ENCODE measurements at places on chromosomes 4 and X.

DNA sequence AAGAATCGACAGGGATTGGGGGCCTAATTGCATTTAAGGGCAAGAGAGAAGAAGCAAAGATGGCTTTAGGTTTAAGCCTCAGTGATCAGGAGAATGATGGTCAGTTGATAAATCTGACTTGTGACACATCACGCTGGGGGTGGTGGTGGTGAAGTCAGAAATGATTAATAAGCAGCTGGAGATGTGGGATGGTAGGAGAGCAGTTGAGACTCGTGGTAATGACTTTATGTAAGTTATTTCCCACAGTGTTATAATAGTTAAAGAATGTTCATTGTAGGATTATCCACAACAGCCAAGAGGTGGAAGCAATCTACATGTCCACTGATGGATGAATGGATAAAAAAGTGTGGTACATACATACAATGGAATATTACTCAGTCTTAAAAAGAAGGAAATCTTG, 178.9 kb upstream of the GPC4 start:
- DNase-seq: no peak

- no peak for DNase-seq
Observed at GRCh38 chr4:185265942-185266341, 56.5 kb downstream of the SNX25 start.

DNA sequence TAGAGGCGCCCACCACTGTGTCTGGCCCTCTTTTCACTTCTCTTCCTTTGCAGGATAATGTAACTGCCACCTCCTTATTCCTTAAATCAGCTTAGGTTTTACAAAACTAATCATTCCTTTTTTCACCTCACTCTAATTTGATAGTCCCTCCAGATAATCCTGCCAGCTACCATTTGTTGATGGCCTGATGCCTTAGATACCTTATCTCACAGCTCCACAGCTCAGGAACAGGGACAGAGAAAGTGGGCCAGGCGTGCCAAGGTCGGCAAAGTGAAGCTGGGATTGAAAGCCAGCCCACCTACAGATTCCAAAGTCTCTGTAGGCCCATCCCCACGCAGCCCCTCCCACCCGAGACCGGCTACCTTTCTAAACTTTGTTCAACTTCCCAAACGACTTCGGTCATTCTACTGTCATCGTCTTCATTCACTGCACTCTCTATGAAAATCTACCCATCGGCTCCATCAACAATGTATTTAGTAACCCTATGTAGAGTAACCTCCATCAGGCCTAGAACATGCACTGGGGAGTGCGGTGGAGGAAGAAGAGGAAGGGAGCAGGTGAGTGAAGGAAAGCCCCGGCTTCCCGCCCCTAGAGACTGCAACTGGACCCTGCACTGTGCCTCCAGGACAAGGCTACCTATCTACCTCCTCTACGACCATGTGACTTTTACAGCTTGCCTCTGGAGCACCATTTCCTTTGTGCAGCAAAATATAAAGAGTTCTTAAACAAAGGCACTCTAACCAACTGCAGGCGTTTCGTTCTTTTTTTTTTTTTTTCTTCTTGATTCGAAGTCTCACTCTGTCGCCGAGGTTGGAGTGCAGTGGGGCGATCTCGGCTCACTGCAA, 1.5 kb downstream of the CASP6 start:
- DNase-seq: no peak

GRCh38 chr4:154473497-154473896, 18.1 kb downstream of the DCHS2 start:
- no peak for DNase-seq

GRCh38 chr4:151035911-151036310, 20.8 kb upstream of the LRBA start:
- no peak for DNase-seq

DNA sequence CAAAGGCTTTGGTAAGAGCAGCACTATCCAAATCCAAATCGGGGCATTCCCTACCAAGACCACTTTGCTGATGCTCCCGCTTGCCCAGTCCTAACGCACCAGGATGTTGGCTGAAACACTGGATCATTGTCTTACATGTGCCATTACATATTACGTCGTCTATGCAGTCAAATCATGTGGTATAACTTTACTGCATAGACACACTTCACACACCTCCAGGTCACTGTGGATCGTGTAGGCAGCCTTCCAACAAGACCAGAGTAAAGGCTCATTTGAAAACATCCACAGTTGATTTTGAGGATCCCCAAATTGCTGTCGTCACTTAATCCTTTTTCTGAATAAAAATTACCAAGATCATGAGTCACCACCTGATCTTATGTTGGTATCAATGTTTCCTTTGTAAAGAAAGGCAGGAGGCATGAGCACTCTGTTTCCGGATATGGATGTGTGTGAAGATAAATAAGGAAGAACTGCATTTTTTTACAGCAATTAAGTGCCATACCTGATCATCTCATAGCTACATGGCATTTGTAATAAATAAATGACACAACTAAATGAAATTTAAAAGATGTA, 18.5 kb downstream of the TENM3 start:
- no peak for DNase-seq

GRCh38 chr4:3011456-3012220, 48.3 kb downstream of the GRK4 start:
- DNase-seq: no peak

DNA sequence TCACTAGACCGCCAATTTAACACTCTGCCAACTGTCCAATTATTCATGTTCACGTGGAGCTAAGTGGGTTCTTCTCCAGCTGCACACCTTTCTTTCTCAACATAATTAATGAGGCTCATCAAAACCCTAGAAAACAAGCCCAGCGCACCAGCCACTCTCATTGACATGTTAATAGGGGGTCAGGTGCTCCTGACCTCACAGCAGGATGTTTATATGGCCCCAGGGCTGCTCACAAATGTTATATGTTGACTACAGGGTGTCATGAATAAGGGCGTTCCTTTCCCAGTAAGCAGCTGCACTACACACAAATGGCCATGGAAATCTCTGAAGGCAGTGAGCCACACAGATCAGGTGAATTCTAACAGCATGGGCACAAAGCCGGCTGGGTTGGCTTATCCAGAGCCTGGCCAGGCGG, 209.8 kb downstream of the MGST2 start:
- no peak for DNase-seq

DNA sequence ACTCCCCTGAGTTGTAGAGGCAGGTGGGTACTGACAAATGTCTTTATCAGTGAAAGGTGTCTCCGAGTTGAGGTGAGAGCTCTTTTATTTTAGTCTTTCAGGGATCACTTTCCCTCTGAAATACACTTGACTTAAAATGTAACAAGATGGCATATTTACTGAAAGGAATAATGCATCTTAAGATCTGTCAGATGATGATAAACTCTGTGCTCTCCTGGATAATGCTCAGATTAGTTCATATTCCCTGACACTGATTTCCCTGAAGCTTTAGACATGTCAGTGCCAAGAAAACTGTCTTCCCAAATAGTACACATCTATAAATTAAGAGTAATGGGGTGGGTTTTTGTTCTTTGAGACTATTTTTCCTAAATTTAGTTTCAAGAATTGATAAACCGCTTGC, 75.5 kb downstream of the ALG13 start:
- DNase-seq: no peak

DNA sequence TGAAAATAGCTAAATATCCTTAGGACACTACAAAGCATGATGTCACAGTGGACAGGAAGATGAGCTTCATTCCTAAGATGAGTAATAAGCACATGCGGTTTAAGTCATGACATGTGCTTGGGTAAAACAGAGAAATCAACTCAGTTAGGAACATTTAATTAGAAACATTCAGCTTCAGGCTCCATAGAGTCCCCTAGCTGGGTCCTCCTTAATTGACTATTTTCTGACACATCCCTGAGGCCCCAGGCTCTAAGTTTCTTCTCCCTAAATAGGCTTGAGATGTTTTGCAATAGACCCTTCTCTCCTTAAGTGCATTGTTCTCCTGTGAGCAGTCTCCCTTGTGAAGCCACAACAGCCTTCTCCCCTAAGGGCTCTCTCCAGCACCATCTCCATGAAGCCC, 70.4 kb upstream of the ANXA3 start:
- DNase-seq: no peak

DNA sequence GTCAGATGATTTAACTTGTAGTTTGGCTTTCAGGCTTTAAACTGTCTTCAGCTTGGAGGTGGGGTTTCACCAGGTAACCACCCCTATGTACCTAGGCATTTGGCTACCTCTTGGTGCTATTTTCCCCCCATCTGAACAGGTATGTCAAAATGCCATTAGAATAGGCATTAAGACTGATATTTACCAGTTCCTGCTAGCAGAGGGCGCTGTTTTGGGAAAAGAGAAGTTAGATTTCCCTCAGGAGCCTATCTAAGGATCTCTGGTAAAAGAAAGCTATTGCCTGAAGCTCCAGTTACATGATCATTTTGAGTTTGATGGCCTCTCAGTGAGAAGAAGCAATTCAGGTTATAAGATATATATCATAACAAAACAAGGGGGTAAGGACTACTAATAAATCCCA, 879.1 kb downstream of the SH3BGRL start:
- DNase-seq: no peak

DNA sequence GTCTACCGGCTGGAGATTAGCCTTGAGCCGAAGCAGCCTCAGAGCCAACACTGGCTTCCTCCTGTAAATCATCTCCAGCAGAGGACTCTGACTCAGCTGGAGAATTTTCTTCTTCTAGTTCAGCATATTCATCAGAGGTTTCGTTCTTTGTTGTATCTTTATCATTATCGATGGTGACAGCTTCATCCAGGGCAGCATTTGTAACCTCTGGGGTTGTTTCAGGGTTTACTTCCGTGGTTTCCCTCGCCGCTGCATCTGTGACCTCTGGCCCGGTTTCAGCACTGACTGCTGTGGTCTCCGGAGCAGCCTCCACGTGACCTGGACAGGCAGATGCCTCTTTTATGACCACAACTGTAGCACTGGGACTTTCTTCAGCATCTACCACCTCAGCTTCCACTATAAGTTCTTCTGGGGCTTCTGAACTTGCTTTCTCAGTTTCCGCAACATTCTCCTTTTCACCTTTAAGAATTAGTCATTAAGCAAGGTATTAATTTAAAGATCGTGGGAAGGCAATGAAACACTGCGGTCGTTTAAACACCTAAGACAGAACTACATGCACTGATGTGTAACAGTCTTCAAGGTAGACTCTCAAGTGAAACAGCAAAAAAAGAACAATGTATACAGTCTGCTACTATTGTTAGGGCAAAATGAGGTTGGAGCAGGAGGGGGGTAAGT, 13.3 kb downstream of the MGARP start:
- peak; percentile 70 for DNase-seq

DNA sequence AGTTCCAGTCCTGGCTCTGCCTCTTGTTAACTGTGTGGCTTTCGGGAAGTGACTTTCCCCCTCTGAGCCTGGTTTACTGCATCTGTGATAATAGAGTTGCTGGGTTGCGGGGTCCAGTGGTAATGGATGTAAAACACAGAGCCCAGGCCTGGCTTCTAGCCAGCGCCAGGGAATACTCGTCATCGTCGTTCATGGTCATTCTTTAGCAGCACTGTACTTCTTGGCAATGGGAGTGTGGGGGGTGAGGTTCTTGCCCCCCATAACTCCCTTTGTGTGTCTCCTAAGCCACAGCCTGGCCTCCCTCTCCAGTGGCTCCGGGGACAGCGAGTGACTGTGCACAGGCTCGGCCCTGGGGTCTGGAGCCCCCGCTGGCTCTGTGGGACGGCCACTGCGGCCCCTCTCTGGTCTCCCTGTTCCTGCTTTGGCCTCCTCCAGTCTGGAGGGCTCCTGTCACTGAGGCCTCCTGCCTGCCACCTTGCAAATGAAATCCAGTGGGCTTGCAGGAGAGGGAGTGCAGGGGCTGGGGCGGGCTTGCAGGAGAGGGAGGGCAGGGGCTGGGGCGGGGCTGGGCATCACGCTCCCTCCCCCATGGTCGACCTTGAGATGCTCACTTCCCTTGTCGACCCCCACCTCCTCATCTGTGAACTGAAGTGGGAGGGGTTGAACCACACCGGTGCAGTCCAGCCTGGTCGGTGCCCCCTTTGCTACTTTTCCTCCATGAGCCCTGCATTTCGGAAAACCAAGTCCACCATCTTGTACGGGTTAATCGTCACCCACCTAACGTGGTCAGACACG, 13.2 kb downstream of the PSAPL1 start:
- no peak for DNase-seq

DNA sequence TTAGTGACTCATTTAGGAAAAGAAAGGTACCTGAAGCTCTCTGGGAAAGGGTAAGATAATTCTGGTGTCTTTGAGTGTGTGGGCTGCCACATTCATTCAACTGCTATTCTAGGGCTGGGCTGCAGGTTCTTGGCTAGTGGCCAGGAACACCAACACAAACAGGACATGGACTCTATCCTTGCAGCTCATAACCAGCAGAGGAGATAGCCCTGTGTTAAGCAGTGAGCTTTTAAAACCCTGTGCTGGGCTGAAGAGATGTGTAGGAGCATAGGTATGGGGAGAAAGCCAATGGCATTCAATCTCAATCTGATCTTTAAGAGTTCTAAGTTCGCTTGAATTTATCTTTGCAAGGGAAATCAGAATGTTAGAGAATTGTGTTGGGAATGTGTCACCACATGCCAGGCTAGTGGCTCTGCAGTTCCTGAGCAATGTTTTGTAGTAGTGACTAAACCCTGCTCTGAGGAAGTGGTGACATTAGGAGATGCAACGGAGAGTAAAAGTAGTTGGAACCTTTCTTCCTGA, 39.2 kb downstream of the SGMS2 start:
- DNase-seq: peak; percentile 3

- no peak for DNase-seq
Observed at GRCh38 chr4:1105067-1105466, 8.3 kb downstream of the RNF212 start.

- no peak for DNase-seq
Observed at GRCh38 chr4:9904976-9905587, 116.2 kb downstream of the SLC2A9 start.

DNA sequence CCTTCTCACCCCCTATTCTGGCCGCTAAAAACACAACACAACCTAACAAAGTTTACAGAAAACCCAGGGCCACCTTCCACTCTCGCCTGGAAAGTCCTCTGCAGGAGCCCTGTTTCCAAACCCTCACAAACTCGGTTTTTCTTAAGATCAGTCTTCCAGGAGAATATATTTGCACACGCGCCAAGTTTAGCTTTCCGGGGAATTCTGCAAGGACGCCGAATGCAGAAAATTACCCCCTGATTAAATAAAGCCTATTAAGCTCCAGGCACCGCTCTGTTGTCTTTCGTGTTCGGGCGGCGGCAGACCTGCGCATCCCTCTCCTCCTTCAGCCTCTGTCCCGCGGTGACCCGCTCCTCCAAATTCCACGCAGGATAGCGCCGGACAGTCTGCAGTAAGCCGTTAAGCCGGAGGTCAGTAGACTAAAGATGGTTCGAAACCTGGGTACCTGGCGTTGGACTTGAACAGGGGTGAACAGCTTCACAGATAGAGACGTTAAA, 5.0 kb downstream of the MSX1 start:
- DNase-seq: no peak

DNA sequence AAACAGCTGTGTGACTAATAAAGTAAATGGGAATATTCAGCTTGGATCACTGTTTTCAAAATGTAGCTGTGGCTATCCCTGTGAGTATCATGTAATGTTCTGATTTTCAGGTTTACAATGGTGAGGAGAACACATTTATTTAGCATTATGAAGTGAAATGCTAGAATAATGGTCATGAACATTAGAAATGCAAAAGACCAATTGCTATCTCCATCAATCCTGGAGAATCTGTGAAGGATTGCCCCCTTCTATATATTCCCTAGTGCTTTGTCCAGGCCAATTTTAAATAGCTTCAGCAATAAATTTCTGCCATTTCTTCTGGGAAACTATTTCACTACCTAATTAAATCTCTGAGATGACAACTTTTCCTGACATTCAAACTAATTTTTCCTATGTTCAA, 1399.1 kb downstream of the PCDH19 start:
- no peak for DNase-seq

Measured in activated CD4-positive, alpha-beta T cell treated with anti-CD3 and anti-CD28 coated beads, Interleukin-2, amount 50 U/mL, for 24 hours (primary cell).